Activated T-helper 1 cell treated with anti-CD3 and anti-CD28 coated beads, Interleukin-12 subunit alpha, Interleukin-12 subunit beta, Interleukin-2, Interleukin-4 antibody, amounts not matched to agents 30 ng/mL and 10 ng/mL and 1 ng/mL, durations not matched to agents 14 hours and 24 hours and 36 hours (primary cell): ENCODE measurements at places on chromosomes 6 and 20.

- no peak for DNase-seq
Observed at GRCh38 chr6:163744256-163744925, 329.9 kb downstream of the QKI start.

DNA sequence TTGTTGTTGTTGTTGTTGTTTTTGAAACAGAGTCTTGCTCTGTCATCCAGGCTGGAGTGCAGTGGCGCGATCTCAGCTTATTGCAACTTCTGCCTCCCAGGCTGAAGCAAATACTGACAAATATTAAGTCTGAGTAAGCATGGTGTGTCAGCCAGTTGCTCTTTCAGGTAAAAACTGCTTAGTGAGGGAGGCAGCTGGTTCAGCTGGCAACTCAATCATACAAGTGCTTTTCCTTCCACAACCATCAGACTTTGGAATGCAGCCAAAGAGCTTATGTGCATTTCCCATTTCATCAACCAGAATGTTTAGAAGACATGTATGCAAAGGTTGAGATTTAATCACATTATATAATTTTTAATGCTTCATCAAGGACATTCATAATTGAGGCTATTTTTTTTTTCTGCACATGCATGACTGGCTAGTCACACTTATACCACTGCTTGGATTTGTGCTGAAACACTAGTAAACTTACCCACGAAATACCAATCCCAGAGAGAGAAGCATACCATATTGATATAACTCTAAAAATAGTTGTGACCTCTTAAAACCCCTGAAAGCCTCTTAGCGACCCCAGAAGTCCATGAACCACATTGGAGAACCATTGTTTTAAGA lies 56.0 kb downstream of the CLIC5 start:
- DNase-seq, result no peak

- DNase-seq, result no peak
Observed at GRCh38 chr20:56249244-56249955, 868 bp downstream of the MC3R start.

- DNase-seq, result no peak
Observed at GRCh38 chr6:170287371-170287876, 3.5 kb downstream of the DLL1 start.

DNA sequence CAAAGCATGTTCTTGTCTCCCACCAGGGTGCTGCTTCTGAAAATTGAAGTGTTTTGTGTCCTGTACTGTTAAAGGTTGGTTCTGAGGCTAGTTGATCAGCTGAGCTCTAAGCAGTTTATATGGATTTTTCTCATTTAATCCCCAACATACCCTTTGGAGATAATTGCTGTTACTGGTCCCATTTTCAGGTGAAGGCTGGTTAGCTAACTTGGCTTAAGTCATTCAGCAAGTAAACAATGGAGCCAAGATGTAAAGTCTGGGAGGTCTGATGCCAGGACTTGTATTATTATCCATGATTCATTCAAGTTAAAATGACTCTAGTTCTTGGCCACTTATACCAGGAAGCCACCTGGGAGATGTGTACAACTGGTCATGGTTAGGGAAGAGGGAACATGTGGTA lies 42.5 kb upstream of the FERMT1 start:
- DNase-seq, result no peak

DNA sequence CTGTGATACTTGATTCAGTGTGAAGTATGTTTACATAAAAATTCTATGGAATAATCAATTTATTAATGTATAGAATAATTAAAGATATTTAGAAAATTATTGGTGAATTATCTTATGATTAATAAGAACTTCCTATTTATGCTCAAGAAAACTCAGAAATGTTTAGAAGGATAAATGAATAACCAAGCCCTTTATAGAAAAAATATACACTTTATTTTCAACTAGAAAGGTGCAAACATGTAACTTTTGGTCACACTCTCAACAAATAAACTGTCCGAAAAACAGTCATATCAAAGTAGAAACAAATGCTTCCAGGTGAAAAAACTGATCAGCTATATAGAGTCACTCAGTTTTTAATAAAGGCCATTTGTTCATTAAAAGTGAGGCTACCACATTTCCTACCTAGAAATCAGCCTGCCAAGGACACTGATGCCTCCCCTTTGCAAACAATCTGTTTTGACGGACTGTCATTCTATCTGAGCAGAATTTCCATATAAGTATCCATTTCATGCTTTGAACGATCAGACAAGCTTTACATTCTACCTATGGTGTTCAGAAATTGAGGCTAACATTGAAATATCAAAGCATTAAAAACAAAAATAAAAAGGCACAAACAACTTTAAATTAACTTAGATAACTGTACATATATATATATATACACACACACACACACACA lies 3.0 kb downstream of the CCN2 start:
- no peak for DNase-seq

DNA sequence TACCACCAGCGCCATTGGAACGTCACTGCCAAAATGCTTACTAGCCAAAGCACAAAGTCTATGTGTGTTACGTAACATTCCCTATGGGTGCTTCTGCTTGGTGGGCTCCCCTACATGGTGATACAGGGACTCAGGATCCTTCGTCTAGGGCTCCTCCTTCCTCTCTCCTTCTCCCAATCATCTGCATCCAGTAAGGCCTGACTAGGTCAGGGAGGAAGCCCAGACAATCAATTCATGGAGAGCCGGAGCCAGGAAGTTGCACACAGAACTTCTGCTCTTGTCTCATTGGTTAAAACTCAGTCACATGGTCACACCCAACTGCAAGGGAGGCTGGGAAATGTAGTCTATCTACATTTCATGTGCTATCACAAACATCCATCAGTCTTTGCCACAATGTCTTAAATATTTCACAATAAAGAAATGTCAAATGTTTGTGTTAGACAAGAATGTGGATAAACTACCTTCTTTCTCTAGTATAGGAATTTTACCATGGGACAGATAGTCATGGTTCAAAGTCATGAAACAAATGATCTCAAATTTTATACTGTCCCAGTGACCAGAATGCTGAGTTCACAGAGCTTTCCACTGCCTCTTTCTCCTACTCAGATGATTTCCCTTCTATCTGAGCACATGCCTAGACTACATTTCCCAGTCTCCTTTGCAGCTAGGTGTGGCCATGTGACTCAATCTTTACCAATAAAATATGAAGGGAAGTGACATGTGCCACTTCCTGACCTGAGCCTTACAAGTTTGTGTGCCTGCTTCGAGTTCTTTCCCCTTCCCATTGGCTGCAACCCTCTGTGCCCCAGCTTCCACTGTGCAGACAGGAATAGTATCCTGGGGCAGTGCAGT lies 9.3 kb upstream of the KCNK15 start:
- no peak for DNase-seq

DNA sequence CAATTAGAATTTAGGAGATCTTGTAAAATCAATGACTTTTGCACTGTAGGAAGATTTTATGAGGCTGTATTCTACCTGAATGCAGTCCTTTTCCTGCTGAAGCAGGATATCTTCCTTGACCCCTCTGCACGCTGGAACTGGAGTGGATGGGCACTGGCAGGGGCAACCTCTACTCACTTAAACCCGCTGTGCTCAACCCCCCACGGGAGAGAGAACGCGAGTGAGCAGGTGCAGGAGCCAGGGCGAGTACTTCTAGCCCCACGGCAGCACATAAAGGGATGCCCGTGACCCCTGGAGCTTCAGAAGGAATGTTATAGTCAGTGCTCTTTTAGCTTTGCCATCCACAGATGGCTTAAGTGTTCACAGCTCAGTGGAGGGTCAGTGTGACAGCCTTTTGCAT lies 1144.8 kb downstream of the EPHA7 start:
- no peak for DNase-seq

GRCh38 chr6:4531406-4531805 lies 244.8 kb upstream of the CDYL start:
- DNase-seq, result no peak

DNA sequence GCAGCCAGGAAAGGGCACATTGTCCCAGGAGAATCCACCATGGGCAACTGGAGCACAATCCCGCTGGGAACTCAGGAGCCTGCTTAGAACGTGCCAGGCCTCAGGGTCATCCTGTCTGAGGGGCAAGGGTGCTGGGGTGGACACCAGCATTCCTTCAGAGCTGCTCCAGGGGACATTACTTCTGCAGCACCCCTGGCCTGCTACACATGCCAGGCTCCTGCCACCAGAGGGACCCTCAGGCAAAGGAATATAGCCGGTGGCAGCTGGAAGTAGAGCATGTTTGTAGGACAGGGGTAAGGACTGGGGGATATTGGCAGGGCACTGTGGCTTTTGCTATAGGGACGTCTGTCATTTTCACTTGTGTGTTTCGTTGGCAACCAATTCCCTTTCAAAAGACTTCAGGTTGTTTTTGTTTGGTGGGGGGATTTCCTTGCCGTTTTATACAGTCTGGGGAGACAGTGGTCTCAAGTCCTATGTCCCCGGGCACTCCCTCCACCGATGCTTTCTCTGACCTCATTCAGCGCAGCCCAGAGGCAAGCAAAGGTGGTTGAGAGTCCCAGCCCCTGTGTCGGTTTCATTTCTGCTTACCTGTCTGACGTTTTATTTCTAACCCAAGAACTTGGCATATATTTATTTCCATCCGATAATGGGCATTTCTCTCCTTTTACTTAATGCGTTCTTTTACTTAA lies 130.8 kb downstream of the JPH2 start:
- no peak for DNase-seq

DNA sequence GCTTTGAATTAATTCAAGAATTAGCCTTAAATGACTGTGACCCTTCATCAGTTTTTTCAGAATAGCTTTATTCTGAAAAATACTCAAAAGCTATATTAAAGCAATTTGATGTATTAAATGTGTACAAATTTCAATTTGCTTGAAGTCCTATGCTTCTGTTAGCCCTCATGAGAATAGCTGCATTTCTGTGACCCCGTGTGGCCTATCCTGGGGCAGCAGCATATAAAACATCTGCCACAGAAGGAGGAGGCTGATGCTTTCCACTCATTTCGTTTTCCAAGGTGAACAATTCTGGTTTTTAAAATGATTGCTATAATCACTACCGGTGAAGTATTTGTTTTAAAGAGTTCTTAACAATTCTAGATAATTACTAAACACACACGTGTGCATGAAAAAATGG lies 360.3 kb downstream of the BTBD9 start:
- no peak for DNase-seq

- DNase-seq, result no peak
Observed at GRCh38 chr20:22447447-22447778, 137.0 kb downstream of the FOXA2 start.

DNA sequence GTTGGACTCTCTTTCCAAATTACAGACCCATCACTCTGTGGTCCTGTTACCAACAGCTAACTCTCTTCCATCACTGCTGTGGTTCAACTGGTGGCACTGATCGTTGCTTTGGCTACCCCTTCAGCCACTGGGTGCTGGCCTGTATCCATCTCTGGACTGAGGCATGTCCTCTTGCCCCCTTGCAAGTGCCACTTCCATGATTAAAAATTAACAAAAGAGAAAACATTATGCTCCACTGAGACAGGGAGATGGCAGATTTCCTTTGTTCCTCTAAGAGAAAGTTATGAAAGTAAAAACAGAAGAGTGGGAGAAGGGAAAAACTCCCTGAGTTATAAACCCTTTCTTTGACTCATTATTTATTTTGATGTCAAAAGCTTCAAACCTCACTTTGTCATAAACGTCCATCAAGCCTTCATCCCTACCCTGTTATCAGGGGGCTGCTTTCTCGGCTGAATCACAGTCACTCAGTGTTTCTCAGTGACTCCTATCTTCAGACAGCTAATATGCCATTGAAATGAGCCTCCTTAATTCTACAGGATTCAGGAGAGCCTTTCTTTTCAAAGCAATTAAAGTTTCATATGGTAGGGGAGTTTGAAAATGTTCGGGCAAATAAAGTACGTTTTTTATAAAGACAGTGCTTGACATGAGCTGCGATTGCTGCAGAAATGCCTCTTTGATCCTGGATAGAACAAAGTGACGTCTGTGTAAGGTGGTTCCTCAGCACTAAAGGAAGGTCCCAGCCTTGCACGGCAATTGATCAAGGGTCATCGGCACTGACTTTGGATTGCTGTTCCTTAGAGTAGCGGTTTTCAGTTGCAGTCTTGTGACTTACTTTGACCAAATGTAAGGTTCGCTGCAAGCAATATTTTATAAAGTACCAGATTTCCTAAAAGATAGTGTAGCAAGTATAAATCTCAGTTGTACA lies 49.9 kb upstream of the PBOV1 start:
- DNase-seq, result no peak

GRCh38 chr6:153801917-153802316 lies 237.1 kb upstream of the OPRM1 start:
- DNase-seq, result no peak

DNA sequence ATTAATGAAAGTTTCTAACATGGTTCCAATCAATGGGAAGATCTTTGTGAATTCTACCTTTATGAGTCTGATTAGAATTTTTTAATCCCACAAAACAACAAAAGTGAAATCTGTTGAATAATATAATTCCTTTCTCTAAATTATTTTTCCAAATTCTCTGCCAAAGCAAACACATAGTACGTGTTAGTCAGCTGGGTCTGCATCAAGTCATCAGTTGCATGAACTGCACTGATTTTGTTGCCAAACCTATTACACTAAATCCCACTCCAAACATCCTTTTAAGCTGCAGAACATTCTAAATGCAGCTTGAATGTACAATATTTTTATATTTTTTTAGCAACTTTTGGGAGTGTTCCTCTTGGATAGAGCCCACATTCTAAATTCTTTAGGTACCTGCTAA lies 199.0 kb upstream of the HSF2 start:
- no peak for DNase-seq

GRCh38 chr6:39111280-39111679 lies 3.7 kb downstream of the SAYSD1 start:
- DNase-seq, result no peak

DNA sequence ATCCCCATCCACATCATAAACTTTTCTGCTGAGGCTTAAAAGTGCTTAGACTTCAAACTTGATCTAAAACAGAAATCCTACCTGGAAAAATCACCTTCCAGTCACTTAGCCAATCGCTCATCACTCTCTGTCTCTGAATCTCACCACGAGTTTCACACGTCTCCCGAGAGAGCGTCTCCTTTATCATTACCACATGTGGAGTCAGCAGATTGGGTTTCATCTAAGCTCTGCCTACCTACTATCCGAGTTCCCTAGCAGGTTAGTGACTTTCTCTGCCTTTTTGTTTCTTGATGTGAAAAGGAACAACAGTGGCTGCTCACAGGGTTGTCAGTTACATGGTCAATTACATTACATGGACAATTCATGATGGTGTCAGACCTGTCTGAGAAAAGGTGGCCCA lies 286.2 kb downstream of the ESR1 start:
- no peak for DNase-seq

DNA sequence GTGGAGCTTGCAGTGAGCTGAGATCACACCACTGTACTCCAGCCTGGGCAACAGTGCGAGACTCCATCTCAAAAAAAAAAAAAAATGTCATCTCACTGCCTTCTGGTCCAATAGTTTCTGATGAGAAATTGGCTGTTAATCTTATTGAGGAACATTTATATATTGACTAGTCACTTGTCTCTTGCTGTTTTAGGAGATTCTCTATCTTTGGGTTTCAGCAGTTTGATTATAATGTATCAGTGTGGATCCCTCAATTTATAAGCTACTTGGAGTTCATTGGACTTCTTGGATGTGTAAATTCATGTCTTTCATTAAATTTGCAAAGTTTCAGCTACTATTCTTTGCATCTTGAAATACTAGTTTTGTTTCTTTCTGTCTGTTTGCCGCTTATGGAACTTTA lies 11.2 kb downstream of the ZGPAT start:
- no peak for DNase-seq
